Activated T-helper 2 cell treated with anti-CD3 and anti-CD28 coated beads, Interferon-gamma antibody, Interleukin-2, Interleukin-4, amounts not matched to agents 10 μg/mL and 5 μg/mL and 100 μg/mL, durations not matched to agents 14 hours and 24 hours and 36 hours (primary cell): ENCODE measurements at places on chromosomes 3 and 15.

GRCh38 chr15:58136731-58137130, 1.4 kb upstream of the AQP9 start:
- DNase-seq = no peak

DNA sequence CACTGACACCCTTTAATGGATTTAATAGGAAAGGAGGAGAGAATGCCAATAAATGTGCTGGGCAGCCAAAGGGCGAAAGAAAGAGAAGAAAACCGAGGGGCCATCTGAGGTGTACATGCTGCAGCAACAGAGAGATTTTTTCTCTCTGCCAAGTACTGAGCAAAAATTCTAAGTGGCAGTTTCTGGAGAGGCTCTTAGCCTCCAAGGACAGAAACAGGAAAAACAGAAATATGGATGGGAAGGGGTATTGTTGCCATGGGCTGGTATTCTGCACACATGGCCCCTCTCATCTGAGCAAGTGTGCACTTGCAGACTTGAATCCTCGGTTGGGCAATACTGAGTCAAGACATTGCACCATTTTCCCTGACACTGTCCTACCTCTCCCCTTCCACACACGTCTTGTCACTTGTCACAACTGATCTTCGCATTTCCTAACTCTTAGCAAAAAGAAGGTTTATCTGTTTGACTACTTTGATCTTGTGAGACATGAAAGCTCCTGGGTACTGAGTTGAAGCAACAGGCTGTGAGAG, 73.9 kb downstream of the PRICKLE2 start:
- DNase-seq = no peak

DNA sequence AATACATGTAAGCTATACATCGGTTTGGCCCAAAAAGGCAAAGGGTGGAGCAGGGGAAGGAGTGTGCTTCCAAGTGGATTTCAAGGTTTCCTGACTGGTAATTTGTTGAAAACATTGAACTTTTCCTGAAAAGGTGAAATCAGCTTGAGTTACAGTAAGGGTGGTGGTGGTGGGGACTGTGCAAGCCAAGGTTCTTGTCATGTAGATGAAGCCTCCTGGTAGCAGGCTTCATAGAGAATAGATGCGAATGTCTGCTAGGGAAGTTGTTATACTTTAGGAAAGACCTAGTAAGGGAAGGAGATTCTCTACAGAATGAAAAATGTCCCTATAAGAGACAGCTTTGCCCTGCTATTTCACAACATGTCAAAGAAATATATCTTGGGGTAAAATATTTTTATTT, 528.2 kb upstream of the CBLB start:
- DNase-seq = no peak

DNA sequence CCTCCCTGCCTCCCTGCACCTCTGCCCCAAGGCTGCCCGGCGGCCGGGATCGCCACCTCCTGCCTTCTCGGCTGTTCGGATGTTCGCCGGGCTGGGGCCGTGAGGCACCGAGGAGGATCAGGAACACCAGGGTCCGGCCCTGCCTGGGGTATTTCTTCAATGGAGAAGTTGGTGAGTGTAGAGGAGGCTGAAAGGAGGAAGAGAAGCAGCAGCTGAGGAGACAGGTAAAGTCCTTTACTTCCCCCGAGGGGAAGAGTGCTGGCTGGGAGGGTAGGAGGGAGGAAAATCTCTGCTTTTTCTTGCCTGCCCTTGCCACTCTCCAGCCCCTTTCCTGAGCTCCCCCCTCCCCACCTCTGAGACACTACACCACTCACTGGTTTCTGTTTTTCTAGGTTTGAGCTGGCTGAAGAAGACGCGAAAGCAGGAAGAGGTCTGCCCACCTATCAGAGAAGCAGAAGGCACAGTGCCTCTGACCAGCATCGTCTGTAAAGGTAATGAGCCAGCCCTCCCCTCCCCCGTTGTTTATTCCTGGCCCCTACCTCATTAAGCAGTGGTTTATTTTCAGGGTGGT, 519 bp downstream of the ASB7 start:
- DNase-seq = peak; percentile 60
